ENCODE measurements at places on chromosomes 11 and 22.

GRCh38 chr22:47901911-47902310 is 1139.5 kb downstream of the TBC1D22A start:
- DNase-seq: no peak

GRCh38 chr11:127693686-127694085 is 693.1 kb upstream of the KIRREL3 start:
- DNase-seq: no peak

GRCh38 chr11:129453293-129453721 is 77.7 kb downstream of the BARX2 start:
- DNase-seq: no peak

GRCh38 chr11:11483627-11484026 is 130.6 kb upstream of the CSNK2A3 start:
- no peak for DNase-seq

DNA sequence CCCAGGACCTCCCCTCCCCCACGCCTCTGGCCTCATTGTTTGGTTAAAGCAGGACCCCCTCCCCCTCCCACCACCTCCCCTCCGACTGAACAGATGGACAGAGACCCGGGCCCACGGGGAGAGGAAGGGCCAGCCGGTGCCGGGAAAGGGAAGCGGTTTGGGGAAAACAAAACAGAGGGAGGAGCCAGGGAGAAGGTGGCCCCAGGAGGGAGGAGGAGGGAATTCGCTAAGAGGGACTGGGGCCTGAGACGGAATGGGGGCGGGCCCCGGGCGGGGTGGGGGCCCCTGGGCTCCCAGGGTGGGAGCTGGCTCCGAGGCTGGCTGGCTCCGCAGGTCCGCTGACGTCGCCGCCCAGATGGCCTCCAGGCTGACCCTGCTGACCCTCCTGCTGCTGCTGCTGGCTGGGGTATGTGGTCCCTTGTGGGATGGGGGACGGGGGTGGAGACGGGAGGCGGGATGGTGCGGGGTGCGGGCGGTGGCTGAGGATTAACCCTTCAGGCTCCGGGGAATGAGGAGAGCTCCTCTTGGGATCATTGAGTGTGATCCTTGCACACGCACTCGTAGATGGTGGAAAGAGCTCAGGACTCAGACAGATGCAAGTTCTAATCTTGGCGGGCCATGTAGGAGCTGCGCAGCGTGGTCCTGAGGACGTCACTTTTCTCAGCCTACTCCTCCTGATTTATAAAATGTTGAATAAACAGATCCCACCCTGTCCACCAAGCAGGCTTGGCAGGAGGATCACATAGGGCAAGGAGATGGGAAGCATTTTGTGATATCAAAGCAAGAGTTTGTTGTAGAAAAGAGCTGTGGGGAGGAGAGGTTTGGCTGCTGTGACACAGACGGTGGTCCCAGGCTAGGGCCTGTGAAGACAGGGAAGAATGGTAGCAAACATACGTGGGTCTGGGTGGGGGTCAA is 688 bp downstream of the SERPING1 start:
- no peak for DNase-seq

- no peak for DNase-seq
Observed at GRCh38 chr11:82007521-82007920, 726.1 kb downstream of the FAM181B start.

GRCh38 chr11:33248416-33248971 is 8.7 kb upstream of the HIPK3 start:
- DNase-seq: no peak

DNA sequence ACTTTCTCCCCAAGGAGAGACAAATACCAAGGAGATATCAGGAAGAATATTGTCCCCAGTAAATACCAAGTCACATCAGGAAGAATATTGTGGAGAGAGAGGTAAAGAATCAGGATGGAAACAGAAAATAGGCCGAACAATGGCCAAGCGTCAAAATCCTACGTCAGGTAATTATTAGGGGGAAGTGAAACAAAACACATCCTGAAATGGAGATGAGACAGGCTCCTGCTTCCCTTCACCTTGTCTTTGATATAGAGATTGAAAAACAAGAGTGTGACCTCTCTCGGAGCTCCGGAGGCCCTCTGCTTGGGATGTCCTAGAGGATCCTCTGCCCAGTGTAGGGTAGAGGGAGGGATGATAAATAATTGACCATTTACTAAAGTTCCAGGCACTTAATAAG is 27.4 kb upstream of the IZUMO1R start:
- DNase-seq: no peak

DNA sequence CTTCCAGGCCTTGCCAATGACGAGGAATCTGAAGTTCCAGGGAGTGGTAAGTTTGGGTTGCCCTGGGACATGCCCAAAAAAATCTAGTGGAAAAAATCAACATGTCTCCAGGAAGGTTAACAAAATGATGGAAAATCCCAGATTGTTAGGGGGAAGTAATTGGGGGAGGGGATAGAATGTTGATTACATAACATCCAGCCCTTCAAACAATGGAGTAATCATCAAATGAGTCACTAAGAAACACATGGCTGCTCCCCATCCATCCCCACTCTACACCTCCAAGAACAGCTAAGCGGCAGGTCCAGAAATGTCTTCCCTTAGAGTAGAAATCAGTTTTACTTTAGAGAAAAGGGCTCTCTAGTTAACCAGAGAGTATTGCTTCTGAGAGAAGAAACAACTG is 94.9 kb downstream of the ETS1 start:
- DNase-seq: no peak

- no peak for DNase-seq
Observed at GRCh38 chr11:60933416-60934123, 9.3 kb downstream of the TMEM132A start.

DNA sequence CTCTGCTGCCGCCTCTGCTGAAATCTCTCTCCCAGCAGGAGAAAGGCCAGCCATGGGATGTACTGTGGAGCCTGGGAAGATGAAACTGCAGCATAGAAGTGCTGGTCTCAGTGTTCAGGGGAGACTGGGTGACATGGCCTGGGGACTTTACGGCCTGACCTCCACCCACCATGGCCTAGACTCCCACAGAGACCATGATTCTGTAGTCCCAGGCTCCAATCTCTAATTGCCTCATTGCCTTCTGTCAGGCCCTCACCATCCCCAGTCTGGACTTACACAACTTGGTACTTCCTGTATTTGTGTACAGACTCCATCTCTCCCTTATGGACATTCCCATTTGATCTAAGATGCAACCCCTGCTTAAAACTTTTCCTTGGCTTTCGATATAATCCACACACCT is 43.1 kb downstream of the TRAF6 start:
- no peak for DNase-seq

- DNase-seq: no peak
Observed at GRCh38 chr22:19051381-19052072, 70.7 kb downstream of the DGCR2 start.

GRCh38 chr11:100965346-100965745 is 164.3 kb downstream of the PGR start:
- no peak for DNase-seq

DNA sequence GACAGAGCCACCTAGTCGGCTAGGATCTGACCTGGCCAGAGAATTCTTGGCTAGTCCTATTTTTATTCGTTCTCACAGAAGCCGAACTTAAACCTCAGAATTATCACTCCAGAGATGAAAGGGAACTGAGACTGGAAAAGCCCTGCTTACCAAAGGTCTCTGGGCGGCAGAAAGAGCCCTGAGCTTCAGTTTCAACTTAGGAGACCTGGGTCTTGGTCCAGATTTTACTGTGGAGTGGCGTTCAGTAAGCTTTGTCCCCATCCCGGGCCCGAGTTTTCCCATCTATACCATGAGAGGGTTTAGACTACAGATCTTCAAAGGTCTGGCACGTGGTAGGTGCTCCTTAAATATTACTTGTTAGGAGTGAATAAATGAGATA is 516 bp downstream of the NEU3 start:
- DNase-seq: no peak

GRCh38 chr11:119284344-119285157 is 32.4 kb downstream of the MCAM start:
- DNase-seq: no peak

DNA sequence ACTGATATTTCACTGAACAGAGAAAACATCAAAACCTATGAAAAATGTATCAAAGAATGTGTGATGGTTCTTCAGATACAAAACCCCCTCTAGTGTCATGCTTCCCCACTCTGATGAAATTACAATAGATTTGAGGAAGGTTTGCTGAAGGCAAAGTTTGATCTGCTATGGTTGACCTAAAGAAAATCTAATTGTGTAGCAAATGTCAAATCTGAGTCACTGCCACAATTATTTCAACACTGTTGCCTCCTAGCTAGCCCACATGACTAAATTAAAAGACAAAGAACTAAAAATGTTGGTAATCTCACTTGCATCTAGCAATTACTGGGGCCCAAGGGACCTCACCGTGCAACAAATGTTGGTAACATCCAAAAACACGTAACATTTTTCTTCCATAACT is 728.0 kb downstream of the DLG2 start:
- no peak for DNase-seq

DNA sequence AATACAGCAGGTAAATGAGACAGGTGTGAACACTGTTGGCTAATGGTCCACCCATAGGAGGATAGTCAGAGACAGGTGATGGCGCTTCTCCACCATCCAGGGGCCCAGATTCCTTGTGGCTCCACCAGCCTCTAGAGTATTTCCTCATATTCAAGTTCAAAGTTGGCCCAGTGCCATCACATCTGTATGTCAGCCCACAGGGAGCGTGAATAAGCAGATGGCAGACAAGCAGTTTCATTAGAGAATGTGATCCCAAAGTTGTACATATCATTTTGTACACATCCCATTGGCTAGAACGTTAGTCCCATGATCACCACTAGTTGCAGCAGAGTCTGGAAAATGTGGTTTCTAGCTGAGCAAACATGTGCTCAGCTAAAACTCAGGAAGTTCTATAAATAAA is 11.0 kb upstream of the CWF19L2 start:
- DNase-seq: no peak

DNA sequence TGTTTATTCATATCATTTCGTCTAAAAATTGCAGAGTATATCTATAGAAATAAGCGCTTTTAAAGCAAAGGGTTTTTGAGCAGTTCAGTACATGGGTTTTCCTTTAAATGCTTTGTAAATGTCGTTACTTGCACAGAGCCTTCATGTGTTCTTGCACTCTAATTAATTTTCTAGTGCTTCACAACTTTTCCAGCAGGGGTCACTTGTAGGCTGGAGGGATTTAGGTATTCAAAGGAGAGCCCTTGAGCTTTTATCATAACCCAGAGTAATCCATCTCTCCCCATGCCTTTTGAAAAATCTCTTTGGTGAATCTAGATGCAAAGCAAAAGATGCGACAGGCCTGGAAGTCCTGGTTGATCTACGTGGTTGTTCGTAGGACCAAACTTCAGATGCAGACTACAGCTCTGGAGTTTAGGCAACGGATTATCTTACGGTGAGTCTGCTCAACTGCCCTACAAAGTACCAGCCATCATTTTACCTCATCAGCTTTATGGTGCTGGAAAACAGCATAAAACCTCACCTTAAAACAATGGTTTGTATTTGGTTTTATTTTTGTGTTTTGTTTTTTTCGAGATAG is 60.4 kb downstream of the SFI1 start:
- DNase-seq: no peak

DNA sequence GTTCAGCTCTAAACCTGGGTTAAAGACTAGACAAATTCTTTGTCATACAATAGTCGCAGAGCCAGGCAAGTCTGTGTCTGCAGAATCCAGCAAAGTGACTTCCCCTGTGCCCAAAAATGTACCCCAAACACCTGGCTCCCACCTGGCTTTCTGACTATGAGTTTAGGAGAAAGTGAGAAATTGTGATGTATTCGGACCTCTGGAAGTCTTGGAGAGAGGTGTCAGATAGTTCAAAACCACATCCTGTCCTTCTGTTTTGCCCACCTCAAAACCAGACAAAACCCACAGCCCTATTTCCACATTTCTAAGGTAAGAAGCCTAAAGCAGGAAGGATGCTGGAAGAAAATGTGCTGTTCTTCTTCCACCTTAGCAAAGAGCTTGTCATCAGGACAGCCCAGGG is 63.8 kb upstream of the CLMP start:
- no peak for DNase-seq

DNA sequence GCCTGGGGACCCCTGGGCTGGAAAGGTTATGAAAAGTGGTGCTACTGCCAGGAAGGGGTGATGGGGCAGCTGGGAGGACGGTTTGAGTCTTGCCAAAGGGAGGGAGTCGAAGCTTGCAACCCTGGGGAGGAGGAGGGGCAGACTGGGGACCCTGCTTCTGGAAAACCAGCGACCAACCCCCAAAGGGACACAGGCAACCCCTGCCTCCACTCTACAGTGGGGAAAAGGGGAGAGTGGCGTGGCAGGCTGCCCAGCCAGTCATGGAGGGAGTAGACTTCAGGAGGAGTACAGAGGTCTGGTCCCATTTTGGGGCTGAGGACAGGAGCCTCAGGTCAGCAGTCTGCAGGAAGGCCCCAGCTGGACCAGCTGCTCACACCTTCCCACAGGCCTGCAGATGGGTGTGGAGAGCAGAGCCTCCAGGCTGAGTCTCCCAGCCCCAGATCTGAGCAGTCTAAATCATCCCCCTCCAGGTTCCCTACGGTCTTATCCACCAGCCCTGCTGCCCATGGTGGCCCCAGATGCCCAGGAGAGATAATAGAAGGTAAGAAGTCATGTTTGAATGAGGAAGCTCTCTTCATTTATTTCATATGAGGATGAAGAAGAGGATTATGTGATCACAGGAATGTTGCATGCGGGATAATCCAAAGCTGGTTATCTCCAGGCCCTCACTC is 3.3 kb downstream of the DDT start:
- DNase-seq: no peak

DNA sequence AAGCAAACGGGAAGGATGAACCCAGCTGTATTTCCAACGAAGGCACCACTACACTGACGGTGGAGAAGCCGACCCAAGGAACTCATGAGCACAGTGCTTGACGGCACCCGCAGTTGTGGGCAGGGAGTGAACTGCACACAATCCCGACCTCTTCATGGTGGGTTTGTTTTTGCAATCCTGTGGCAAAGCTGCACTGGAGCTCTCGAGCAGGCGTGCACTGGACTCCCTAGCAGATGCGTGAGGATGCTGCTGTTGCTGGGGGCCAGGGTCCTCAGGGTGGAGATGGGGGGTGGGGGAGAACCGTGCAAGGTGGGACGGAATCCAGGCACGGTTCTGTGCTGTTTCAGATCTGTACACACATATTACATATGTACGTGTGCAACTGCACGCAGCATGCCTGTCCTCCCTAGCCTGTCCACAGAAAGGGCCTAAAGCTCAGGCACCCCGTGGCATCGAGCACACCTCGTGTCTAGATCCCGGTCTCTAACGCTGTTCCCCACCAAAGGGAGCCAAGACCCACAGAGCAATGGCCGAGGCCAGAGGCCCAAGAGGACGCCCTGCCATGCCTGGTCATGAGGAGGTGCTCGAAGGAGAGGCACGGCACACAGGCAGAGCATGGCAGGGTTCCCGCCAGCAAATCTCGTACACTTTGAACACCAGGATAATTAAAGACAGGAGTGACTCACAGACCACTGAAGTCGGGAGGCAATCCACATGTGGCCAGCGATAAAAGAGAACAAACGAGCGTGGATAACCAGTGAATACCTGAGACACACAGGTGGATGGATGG is 17.6 kb downstream of the ALG12 start:
- no peak for DNase-seq

All from activated naive CD8-positive, alpha-beta T cell treated with anti-CD3 and anti-CD28 coated beads, Interleukin-2, amount 50 U/mL, for 16 hours (primary cell).